Right cardiac atrium (tissue), 5 donors: ENCODE measurements at places on chromosomes 2 and 18. TPM values are rescaled to one million over a fixed set of nuclear protein-coding genes. Genes with fewer than 3 reads are reported as not detected.

- DNase-seq, result no peak
Observed at GRCh38 chr2:138112536-138112935, 148.3 kb downstream of the HNMT start.

Gene NPHP1
- polyA plus RNA-seq, result 4.9 TPM

DNA sequence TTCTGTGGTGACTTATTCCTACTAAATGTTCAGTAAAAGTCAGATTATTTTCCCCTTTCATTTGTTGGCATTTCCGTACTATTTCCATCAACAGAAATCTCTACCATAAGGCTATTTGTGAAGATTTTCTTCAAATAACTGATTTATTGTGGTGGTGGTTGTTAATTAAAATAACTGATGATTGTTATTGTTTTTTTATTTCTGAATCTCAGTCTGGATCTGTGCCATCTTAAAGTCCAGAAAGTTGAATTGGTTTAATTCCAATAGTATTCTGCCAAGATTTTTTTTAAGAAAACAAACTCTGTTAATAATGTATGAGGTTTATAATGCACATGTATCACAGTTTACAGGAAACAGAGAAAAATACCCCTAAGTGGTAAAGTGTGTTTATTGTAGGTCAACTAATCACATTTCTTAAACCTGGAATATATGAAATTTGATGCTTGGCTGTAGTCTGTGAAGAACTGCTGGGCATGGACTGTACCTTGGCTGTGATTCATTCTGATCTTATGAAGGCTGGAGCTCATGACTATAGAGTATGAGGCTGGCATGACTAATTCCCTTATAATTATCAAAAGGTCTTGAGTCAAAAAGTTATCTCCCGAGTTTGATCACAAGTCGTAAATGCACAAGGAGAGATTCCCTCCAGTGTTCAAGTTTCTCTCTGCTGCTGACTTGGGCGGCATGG is 134.2 kb upstream of the RND3 start:
- no peak for DNase-seq

Gene REG3A
- polyA plus RNA-seq, result 0.41 TPM

Gene CXCR4
- polyA plus RNA-seq, result 3.8 TPM

Gene EVX2
- polyA plus RNA-seq, result not detected

Gene PKDCC
- polyA plus RNA-seq, result 145 TPM

GRCh38 chr2:18001671-18002070 is 123.2 kb downstream of the KCNS3 start:
- DNase-seq, result no peak

DNA sequence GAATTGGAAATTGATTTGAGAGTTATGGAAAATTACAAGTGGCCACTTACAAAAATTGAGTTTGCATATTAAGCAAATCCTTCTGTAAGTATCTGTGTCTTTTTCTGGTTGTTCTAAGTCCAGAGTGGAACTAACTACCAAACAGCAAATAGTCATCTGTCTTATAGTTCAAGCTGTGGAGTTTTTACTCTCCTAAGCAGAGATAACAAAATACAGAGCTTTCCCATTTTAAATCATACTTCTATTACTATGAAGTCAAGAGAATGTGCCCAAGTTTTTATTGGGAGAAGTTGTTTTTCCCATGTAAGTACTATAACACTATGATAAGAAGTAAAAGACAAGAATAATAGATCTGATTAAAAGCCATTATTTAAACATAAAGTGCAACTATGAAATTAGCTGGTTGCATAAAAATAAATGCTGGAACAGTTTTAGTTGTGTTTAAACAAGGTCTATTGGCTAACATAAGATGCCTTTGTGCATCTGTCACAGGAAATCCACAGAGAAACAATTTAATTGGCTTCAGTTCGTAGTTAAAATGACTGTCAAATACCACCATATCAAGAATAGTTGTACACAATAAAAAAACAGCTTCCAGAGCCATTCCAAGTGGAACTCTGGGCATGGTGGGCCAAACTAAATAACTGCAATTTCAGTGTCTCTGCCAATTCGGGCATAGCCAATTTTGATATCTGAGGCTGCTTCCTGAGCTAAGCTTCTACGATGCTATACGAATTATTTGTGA is 1467.4 kb upstream of the NXPH2 start:
- no peak for DNase-seq

DNA sequence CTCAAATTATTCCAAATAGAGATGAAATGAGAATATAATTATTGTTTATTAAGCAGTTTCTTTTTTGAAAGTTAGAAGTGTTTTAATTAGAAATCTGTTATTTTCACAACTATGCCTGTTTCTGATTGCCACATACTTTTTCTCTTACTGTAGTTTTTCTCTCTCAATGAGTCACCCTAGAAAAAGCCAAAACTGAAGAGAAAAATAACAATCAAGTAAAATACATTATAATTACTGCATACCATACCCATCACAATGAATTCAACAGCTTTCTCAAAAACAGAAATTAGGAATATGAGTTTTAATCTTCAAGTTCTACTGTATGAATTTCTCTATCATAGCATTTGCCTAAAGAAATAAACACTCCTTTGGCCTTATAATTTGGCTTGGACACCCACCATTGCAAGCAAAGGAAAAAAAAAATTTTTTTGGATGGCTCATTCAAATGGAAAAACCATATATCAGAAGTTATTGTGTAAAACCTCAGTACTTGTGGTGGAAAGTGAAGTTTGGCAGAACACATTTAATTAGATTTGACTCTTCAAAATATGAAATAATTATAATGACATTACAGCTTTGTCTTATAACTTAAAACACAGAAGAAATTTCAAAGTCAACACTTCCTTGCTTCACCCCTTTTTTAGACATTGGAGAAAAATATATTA is 138.5 kb downstream of the DYM start:
- DNase-seq, result no peak
